ENCODE measurements at places on chromosomes 4 and X.

GRCh38 chrX:39877905-39878304, 219.9 kb downstream of the BCOR start:
- DNase-seq, result peak; percentile 68

- DNase-seq, result no peak
Observed at GRCh38 chrX:130418740-130419139, 17.0 kb downstream of the RBMX2 start.

GRCh38 chrX:35696760-35697234, 101.3 kb upstream of the MAGEB16 start:
- DNase-seq, result no peak

DNA sequence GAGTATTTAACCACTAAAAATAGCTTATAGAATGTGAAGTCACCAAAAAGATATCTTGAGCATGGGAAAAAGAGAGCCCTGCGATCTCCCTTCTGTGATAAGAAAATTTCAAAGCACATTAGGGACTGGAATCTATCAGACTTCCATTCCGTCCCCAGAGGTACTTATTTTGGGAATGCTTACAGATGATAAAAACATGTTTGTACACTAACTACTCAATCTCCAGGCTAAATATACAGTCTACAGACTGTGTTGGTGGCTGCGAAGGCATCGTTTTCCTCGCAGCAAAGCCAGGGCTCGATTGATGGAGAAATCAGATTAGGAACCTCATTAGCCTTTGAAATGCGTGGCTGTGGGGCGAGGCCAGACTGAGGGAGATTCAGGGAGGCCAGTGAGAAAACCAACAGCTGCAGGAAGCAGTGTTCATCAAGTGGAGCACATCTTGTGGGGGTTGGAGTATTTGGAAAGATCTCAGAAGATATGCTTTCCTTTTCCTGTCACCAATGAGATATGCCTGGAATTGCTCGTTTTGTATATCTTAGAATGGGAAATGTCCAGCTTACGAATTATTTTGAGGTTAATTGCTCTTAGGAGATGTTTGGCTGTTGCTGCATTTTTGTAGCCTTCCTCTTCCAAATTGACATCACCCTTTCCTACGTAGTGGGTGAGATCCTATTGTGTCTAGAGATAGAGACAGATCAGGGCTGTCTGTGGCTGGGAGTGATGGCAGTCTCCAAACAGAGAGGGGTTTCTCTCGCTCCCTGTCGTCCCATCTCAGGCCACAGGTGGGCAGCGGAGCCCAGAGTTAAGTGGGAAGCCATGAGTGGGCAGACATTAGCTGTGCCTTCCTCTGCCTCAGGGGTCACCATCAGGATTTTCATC, 224.9 kb upstream of the FAT1 start:
- peak; percentile 45 for DNase-seq

DNA sequence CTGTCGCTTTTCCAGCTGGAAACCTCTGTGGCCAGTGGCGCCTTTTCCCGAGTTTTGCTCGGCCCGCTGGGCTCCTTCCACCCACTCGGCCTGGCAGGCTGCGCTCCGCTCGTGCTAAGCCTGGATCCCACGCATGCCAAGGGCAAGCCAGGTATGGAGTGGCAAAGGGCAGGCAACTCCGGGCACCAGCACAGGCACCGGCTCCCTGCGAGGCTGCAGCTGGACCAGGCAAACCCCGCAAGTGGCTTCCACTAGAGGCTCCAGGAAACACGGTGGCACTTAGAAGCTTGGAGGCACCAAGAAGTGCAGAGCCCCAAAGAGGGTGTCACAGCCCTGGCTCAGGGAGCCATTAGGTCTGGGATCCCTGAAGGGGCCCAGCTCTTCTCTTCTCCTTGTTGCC, 59.5 kb downstream of the PPA2 start:
- no peak for DNase-seq

DNA sequence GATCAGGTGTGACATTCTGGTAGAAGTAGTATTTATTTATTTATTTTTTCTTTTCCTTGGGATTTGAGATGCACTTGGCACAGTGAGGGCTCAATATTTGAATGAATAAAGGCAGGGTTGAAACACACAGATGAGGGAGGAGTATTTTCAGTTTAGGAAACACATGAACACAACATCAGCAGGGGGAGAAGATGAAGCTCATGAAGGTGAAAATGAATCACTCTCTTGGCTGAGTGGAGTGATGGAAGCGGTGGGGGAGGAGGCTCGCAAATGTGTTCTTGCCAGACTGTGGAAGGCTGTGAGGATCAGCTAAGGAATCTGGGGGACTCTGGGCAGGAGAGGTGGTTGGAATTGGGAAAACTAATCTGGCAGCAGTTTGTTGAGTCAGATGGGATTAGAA, 55.3 kb downstream of the ARHGAP10 start:
- DNase-seq, result no peak

GRCh38 chr4:132540797-132541196, 608.3 kb upstream of the PCDH10 start:
- no peak for DNase-seq

DNA sequence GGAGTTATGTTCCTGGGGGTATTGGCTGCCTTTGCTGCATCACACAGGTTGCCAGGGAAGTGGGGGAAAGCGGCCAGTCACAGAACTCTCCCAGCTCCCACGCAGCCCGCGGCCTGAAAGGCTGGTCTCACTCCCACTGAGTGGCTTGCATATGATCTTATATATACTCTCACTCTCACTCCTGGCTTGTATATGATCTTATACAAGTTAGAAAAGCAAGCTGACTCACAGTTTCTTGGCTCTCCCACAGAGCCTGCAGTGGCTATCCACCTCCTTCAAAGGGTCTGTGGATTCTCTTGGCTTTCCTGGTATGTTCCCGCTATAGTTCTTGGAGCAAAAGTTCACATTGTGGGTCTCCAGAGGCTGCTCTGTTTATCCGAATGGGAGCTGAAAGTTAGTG, 833.5 kb upstream of the GALNTL6 start:
- DNase-seq, result peak; percentile 19

- no peak for DNase-seq
Observed at GRCh38 chr4:81330018-81330417, 115.0 kb upstream of the PRKG2 start.

GRCh38 chr4:112361181-112361791, 64.1 kb downstream of the ALPK1 start:
- DNase-seq, result no peak

GRCh38 chr4:148289740-148290139, 152.5 kb downstream of the NR3C2 start:
- no peak for DNase-seq

- DNase-seq, result no peak
Observed at GRCh38 chr4:54946741-54947140, 178.7 kb downstream of the KDR start.

DNA sequence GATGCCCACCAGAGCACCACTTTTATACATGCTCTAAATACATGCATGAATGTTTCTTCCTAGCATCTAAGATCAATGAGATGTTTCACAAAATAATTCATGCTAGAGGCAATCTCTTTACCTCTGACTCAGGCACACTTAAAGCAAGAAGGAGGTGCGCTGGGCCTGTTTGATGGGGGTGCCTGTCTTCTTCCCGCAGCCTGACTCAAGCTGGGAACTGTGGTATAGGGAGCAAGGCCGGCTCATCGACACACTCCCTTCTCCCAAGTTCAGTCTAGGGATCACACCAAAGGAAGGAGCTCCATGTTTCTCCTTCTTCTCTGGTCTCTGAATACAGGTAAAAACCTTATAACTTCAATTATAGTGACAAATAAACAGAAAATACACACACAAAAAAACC, 333.8 kb upstream of the MAD2L1 start:
- DNase-seq, result no peak

DNA sequence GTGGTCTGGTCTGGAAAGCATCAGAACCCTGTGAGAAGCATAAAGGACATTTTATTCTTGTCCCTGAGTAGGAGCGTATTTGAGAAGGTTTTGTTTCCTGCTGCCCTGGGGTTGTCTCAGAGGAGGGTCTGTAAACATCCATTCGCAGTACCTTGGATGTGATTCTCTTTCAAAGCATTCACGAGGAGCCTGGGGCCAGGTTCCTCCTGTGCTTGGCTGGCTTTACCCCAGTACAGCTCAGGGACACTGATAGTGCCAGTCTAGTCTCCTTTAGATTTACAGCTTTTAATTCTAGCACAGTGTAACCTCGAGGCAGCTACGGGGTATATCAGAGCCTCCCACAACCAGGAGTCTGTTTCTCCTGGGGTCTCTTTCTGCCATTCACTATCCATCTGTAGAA, 2.7 kb downstream of the CLRN2 start:
- DNase-seq, result no peak

GRCh38 chr4:128525992-128526630, 238.5 kb upstream of the PGRMC2 start:
- no peak for DNase-seq

DNA sequence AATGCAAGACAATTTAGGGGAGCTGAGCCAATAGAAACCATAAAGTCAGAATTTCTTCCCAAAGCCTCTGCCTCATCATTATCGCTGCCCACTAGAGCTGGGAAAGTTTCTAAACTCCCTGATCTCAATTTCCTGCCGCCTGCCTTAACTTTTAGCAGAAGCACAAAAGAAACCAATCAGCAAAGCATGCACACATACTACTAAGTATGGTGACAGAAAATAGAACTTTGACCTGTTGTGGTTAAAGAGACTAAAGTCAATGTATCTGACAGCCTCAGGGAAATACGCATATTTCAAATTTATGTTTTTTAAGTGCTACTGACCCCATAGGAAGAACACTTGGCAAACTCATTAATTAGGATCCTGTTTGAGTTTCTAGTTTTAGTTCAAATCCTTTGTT, 10.1 kb downstream of the STK26 start:
- no peak for DNase-seq

DNA sequence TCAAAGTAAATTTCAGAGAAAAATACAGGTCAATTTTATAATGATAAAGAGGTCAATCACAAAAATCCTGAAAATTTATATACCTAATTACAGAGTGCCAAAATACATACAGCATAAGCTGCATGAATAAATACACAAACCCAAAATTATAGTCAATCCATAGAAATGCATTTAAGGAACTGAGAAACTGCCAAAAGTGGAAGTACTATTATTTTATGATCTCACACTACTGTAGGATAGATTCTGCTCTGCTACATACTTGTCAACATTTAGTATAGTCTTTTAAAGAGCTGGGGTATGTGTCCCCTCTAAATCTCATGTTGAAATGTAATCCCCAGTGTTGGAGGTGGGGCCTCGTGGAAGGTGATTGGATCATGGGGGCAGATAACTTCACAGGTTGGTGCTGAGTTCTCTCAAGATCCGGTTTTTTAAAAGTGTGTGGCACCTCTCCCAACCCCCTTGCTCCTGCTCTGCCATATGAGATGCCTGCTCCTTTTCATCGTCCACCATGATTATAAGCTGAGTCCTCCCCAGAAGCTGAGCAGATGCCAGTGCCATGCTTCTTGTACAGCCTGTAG, 31.8 kb downstream of the CHIC2 start:
- DNase-seq, result no peak

DNA sequence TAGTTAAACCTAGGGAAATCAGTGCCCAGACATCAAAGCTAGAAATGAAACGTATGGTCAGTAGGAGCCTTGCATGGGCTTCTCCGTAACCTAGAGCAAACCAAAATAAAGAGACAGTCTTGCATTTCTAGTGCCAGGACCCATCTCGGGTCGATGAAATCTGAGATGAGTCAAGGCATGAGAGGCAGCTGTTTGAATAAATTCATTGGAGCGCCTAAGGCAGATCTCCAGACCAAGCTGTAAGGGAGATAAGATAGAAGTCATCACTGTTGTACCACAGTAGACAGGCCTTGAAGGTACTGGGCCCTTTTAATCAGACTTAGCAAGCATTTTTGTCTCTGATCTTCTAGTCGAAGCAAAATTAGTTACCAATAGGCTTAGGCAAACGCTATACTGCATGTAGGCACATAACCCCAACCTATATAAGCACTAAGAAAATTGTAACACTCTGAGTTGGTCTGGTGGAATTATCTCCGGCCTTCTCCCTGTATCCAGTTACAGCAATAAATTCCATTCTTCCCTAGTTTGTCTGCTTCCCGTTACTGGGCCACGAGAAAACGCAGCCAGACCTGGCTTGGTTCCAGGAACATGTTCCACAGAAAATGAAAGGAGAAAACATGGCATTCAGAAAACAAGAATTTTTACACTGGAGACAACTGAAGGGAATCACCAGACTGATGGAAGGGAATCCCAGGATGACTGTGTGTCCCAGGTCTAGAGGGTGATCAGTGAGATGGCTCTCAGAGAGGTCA, 21.1 kb upstream of the PAPSS1 start:
- DNase-seq, result peak; percentile 74

GRCh38 chrX:74925225-74926088, at the start of gene NEXMIF:
Gene NEXMIF, minus strand, starts transcription at chrX:74925452.
- DNase-seq, result peak; percentile 34

GRCh38 chr4:534101-534575, 35.1 kb downstream of the PIGG start:
- no peak for DNase-seq

DNA sequence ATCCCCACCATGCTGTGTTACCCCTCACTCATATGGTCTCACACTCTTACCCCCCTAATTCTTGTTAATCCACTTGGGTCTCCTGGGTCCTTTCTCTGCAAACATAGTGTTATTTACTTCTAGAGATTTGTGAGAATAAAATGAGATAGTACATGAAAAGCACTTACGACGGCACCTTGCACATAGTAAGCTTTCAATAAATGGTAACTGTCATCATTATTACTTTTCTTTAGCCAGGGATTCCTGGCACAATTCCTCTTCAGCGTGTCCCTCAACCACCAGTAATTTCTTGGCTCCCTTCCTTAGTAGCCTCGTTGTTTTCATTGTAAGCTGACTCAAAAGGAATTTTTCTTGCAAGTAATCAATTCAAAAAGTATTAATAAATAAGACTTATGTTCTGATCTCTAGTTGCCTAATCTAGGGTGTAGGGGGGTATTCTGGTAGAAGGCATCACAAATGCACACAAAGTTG, 30.1 kb upstream of the RBMX start:
- DNase-seq, result no peak

DNA sequence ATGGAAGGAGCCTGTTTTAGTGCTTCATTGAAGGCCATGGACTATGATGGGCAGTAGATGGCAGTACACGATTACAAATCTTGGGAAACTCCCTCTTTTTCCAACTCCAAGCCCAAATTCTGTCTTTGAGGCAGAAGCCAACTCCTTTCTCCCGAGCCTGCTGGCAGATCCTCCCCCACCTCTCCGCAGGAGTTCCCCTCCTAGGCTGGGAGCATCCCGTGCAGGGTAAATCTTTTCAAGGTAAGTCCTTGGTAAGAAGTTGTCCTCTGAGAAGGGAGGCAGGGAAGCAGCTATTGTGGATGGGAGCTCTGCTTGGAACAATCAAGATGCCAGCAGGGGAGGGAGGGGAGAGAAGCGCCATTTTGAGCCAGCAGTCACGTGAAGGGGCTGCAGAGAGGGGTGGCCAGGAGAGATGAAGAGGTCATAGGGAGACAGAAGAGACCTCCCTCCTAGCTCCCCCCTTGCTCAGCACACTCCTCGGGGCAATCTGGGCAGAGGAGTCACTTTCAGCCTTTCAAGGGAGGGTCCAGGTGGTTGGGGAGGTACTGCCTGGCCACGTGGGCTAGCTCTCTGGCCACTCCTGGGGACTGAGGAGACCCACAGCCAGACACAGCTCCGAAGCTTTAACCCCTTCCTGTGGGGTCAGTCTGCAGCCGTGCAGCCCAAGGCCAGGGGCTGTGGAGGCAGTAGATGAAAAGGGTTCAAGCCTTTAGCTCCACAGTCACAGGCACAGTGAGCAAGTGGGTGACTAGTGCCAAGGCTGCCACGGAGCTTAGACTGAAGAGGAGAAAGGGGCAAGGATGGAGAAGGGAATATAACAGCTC, 9.6 kb downstream of the CC2D2A start:
- DNase-seq, result peak; percentile 90
